Mesangial cell (primary cell): ENCODE measurements at places on chromosomes 5 and 9. TPM values are rescaled to one million over a fixed set of nuclear protein-coding genes. Genes with fewer than 3 reads are reported as not detected.

The PPP1R26 gene
- total RNA-seq, result 17.1 and 23.1 TPM in 2 replicates

The PCDHGB6 gene
- total RNA-seq, result 2.0 and 6.3 TPM in 2 replicates

The PCDHGB2 gene
- total RNA-seq, result 0.65 and 2.5 TPM in 2 replicates

The SVEP1 gene
- 0.16 and 0.38 TPM in 2 replicates for total RNA-seq

The TTLL11 gene
- total RNA-seq, result 2.0 and 2.8 TPM in 2 replicates

The WWC1 gene
- total RNA-seq, result 27.7 and 56.5 TPM in 2 replicates

The LECT2 gene
- total RNA-seq, result not detected in 2 replicates

The FAM151B gene
- total RNA-seq, result 0.16 and 0.89 TPM in 2 replicates

The CER1 gene
- total RNA-seq, result not detected in 2 replicates

The GADD45G gene
- total RNA-seq, result 0.16 and 1.1 TPM in 2 replicates

The NPR2 gene
- total RNA-seq, result 19.2 and 31.2 TPM in 2 replicates

The IL7R gene
- 1.1 and 2.8 TPM in 2 replicates for total RNA-seq

The REXO4 gene
- 16.6 and 17.6 TPM in 2 replicates for total RNA-seq

The SPINK4 gene
- total RNA-seq, result not detected in 2 replicates

The ZNF782 gene
- 1.3 and 3.2 TPM in 2 replicates for total RNA-seq

The IL33 gene
- total RNA-seq, result not detected in 2 replicates

The NMUR2 gene
- total RNA-seq, result 0.13 and 0.16 TPM in 2 replicates

The NEURL1B gene
- 0.51 and 2.9 TPM in 2 replicates for total RNA-seq
